ENCODE measurements at places on chromosomes 5 and 9. TPM values are rescaled to one million over a fixed set of nuclear protein-coding genes. Genes with fewer than 3 reads are reported as not detected.

The XPA gene
- 12.2 TPM for total RNA-seq

The ABO gene
- not detected for total RNA-seq

The MLANA gene
- total RNA-seq = 0.70 TPM

The STKLD1 gene
- total RNA-seq = 2.2 TPM

The NIM1K gene
- total RNA-seq = 0.21 TPM

The ELOVL7 gene
- 0.13 TPM for total RNA-seq

The PLPPR1 gene
- 0.31 TPM for total RNA-seq

The GRM6 gene
- total RNA-seq = not detected

The C1QTNF3 gene
- total RNA-seq = 3.0 TPM

The SLC36A2 gene
- not detected for total RNA-seq

The CREB3 gene
- 69.1 TPM for total RNA-seq

The GADD45G gene
- total RNA-seq = 81.1 TPM

The DMRT3 gene
- total RNA-seq = not detected
